IMR-90 (cell line): ENCODE measurements at places on chromosomes 11 and 22.

DNA sequence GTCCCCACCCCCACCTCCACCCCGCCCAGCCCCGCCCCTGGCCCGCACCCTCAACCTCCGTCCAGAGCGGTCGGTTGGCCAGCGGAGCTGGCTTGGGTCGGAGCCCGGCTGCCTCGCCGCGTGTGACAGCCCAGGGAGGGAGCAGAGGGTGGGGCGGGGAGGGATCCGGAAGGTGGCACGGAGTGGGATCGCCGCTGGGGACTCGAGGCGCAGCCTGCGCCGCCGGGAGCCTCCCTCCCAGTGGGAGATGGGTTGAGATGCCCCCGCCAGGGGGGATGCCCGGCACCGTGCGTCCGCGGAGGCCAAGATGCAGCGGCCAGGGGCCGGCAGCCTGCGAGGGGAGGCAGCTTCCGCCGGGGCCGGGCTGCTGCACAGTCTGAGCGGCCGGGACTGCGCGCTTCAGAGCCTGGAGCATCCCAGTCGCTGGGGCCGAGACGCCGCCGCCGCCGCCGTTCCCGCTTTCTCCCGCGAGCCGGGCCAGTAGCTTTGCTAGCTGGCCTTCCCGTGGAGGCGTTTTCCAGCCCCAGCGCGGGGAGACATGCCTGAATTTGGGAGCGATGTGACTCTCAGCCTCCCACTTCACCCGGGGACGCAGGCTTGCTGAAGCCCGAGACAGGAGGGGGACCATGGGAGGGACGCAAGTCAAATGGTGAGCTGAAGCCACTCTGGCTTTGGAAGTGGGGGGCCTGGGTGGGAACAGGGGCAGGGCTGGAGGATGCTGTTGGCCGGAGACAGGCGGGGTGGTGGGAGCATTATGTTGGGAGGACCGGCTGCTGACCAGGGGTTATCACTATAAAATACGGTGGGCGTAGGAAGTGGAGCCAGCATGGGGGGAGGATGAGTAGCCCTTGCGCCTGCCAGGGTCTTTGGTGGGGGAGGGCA lies 40.2 kb downstream of the DIXDC1 start:
- DNase-seq = no peak

DNA sequence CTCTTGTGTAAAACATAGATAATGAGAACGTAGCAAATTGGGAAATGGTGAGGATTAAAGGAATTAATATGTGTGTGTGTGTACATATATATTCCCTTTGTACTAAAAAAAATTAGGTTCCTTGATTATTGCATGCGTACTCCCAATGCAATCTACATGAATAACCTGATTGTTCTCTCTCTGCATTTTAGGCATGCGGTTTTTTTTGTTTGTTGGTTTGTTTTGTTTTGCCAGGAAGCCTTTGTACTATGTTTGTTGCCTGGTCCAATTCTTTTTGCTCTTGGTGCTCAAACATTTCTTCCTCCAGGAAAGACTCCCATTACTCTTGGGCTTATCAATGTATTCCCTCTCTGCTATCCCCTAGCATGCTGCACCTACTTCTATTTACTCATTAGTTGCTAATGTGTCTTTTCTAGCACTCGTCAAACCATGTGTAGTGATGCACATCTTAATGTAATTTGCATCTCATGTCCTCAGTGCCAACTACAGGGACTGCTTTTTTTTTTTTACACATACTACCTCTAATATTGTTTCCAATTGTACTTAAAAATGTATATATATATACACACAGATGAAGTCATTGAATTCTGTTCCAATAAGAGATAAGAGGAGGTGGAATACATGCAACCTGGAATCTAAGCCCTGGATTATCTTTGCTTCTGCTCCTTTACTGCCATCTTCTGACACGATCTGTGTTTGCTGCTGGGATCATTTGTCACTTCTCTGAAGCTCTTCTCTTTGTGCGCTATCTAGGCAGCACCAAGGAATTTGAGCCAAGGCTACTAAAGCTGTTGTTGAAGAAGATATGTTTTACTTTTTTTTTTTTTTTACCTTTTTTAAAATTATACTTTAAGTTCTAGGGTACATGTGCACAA lies 197.2 kb upstream of the ANO3 start:
- DNase-seq = peak; percentile 38

DNA sequence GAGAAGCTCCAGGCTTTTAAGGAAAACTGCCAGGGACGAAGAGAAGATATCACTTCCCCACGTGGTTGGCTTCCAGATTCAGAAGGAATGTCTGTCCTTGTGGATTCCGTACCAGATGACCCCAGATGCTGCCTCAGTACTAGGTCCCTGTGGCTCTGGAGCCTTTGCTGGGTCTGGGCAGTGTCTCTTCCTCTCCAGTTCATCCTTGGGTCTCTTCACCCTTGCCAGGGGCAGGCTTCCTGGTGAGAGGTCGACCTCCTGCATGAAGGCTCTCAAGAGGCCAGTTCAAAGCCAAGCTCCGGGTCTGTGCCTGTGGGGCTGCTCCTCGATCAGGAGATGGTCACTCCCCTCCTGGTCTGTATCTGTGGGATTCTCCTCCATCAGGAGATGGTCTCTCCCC lies 74.7 kb upstream of the B3GAT1 start:
- DNase-seq = no peak

DNA sequence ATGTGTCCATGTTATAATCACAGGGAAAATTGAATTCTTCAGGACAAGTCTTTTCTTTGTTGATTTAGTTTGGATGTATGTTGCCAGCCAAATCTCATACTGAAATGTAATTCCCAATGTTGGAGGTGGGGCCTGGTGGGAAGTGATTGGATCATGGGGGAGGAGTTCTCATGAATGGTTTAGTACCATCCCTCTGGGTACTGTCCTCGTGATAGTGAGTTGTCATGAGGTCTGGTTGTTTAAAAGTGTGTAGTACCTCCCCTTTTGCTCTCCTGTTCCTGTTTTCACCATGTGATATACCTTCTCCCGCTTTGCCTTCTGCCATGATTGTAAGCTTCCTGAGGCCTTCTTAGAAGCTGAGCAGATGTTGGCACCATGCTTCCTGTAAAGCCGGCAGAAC lies 100.3 kb downstream of the CCDC81 start:
- DNase-seq = no peak

- DNase-seq = no peak
Measured at GRCh38 chr11:85810521-85810870, 445 bp downstream of the SYTL2 start.

DNA sequence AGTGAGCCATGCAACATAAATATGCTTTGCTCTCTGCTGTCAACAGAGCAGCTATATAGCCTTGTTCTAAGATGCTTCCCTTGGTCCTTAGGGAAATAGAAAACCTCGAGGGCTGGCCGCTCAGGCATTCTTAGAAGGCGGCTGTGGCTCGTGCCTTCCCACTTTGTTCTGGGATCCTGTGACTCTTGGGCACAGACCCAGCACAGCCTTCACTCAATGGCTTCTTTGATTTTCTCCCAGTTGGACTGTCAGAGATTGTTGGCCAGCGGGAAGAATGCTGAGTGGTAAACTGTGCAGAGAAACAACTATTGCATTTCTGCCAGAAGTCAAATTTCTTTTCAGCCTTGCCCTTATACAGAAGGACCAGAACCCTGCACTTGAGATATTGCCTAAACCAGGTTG lies 9.5 kb upstream of the MICAL2 start:
- DNase-seq = no peak

DNA sequence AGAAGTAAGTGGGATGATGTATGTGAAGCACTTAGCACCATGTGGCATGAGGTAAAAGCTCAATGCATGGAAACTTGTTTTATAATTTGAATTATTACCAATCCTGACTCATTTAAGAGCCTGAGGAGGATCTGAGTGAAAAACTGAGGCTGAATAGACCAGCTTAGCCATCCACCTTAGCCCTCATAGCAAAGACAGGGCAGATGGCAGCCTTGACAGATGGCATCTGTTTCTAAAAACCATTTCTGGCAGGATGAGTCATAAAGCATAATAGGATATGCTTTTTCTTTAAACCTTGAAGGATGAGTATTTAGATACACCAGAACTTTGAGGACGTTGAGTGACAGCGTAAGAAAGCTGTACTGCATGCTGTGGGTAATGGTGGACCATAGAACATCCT lies 61.0 kb upstream of the NAV2 start:
- peak; percentile 20 for DNase-seq

DNA sequence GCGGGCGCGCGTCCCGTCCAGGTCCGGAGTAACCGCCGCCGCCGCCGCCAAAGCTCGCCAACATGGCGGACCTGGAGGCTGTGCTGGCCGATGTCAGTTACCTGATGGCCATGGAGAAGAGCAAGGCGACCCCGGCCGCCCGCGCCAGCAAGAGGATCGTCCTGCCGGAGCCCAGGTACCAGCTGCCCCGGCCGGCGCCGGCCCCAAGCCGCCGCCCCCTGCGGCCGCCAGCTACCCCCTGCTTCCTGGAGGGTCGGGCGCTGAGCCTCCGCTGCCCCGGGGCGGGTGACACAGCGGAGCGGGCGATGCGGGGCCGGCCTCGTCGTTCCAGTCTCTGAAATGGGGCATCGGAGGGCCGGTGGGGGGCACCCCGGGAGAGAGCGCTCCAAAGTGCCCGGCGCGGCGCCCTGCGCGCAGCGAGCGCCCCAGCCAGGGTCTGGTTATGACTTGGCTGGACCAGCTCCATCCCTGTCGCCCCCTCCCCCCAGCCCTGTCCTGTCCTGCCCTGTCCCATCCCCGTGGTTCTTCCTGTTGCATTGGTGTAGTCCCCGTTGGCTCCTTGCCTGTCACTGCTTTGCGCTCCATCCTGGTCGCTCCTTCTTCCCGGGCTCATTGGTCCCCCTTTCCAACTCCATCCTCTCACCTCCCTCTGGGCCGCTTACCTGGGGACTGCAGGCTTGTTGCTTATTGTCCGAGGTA lies 653 bp downstream of the GRK3 start:
- no peak for DNase-seq

- DNase-seq = no peak
Measured at GRCh38 chr22:20241579-20242392, 26.3 kb downstream of the RTN4R start.

GRCh38 chr11:128894685-128895084 lies 3.5 kb downstream of the KCNJ5 start:
- DNase-seq = no peak

DNA sequence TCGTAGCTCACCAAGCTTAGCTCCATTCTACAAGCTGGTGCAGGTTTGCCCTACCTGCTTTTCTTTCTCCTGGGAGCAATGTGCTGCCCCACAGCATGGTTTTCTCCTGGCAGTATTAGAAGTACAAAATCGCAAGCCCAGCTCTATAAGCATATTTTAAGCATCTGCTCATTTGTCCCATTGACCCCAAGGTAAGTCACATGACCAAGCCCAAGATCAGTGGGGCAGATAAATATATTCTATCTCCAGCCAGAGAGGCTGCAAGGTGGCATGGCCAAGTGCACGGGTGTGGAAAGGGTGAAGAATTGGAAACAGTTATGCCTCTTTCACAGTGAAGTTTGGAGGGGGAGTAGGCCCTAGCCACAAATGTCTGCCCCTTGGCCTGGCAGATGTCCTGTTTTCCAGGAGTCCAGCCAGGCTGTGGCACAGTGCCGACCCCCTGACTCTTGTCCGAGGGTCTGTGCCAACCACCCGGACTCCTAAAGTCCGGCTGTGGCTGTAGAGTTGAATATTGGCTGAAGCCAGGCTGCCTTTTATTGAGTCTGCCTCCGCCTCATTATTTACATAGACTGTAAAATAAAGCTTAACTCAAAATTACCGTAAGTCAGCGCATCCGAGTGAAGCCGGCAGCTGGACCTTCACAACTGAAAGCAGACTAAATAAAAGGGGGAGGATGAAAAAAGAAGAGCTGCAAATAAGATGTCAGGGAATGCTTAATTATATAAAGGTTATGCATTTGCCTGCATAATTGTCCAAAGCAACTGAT lies 165.7 kb downstream of the COMMD9 start:
- no peak for DNase-seq

GRCh38 chr11:112997857-112998466 lies 36.7 kb downstream of the NCAM1 start:
- DNase-seq = no peak

DNA sequence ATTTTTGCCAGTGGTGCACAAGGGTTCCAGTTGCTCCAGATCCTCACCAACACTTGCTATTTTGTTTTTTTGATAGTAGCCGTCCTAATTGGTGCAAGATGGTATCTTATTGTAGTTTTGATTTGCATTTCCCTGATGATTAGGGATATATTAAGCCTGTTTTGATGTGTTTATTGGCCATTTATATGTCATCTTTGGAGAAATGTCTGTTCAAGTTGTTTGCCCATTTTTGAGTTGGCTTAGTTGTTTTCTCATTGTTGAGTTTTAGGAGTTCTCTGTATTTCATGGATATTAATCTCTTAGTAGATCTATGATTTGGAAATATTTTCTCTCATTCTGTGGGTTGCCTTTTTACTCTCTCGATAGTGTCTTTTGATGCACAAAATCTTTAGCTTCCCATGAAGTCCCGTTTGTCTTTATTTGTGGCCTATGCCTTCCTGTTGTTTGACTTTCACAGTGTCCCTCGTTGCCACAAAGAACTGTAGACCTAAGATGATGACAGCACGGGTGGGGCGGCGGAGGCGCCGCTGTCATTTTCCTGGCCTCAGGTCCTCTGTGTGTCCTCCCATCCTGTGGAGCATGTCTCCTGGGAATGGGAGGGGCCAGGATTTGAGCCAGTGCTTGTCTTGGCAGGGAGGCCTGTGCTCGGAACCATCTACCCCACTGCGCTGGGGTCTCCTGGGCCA lies 33.5 kb downstream of the LRP5 start:
- DNase-seq = no peak

DNA sequence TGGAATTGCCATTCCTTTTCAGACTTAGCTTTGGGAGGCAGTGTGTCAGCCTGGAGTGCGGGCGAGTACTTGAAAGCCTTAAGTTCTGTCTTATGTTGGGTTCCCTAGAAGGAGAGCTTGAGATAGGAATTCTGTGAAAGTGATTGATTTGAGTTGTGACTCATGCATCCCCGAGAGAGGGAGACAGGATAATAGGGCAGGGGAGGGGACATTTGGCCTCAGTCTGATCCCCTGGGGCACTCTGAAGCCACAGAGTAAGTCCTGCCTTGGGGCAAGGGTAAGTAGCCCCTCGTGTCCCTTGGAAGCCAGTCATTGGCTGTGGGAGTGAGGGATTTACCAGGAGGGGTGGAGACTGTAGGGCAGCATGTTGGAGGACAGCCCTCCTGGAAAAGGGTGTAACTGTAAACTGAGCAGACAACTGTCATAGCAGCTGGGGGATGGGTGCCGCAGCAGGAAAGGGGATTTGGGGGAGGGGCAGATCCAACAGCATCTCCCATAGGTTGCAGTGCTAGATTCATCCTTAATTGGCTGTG lies 44.0 kb downstream of the KIAA1671 start:
- DNase-seq = no peak

GRCh38 chr11:68267881-68268240 lies 3.9 kb downstream of the C11orf24 start:
- no peak for DNase-seq

GRCh38 chr11:110123003-110123402 lies 29.8 kb downstream of the ZC3H12C start:
- DNase-seq = peak; percentile 79
